ENCODE measurements at places on chromosomes 5 and 9. TPM values are rescaled to one million over a fixed set of nuclear protein-coding genes. Genes with fewer than 3 reads are reported as not detected.

ARSI gene
- 3.8 TPM for polyA plus RNA-seq

GRCh38 chr5:148831590-148832565, 5.5 kb downstream of the ADRB2 start:
- DNase-seq = no peak

GRCh38 chr5:76849419-76850291, at the start of gene S100Z:
S100Z (plus strand) TSS chr5:76850014; CDS start chr5:76875360, 25,346 bp downstream.
- DNase-seq = no peak

MYOT gene
- 1.6 TPM for polyA plus RNA-seq

DNA sequence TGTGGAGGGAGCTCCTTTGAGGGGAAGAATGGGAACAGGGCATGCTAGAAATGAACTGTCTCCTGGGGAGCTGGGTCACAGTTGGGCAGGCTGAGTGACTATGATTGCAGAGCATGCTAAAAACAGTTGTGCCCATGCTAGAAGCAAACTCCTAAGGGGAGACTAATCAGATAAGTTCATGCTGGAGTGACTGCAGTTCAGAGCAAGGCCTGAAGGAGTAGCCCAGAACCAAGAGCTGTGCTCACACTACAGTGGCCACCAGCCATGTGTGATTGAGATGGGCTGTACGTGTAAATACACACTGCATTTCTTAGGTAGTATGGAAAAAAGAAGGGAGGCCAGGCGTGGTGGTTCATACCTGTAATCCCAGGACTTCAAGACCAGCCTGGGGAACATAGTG, 10.3 kb upstream of the AK1 start:
- no peak for DNase-seq

DNA sequence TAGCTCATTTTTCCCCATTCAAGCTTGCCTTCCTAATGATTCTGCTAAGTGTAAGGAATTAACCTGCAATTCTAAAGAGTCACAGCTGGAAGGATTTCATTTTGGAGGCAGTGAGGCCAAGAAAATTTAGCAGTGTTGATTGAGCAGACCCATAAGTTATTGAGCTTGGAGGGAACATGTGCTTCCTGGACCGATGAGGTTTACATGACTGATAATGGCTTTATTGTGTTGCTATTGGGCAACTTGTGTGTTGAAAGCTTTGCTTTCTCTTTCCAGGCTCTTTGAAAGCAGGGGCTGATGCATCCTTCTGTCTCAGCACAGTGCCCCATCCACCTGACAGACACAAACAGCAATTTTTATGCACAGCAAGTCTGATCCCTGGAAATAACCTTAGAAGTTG, 398.9 kb upstream of the PCSK5 start:
- no peak for DNase-seq

NFIB gene
- 19.4 TPM for polyA plus RNA-seq

PIP5K1B gene
- 7.6 TPM for polyA plus RNA-seq

DNA sequence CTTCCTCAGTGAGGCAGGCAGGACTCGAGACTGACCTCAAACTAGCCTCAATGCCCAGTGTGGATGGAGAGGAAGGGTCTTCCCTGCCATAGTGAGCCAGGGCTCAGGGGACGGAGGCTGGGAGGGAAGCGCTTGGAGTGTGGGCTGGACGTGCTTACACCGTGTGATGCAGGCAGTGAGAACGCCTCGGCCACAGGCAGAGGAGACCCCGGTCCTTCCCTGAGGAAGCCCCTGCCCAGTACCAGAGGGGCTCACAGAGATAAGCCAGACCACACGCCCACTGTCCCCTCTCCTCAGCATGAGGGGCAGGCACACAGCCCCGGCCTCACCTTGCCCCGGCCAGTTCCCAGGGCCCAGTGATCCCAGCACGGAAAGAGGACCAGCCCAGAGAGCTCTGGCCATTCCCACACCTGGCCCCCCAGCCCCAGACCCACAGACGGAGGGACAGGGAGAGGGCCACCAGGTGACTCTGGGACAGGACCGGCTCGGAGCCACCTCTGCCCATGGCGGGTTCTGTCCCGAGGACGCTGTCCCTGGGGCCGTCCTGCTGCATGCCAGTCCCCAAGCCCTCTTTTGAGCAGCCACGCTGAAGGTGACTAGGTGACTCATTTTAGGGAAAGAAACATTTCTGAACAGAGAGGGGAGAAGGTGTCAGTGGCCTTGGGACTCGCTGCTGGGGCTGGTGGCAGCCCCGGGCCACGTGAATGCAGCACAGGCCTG, 6.0 kb upstream of the NSMF start:
- DNase-seq = no peak

GRCh38 chr9:114511978-114512874, 7.0 kb upstream of the WHRN start:
- DNase-seq = no peak

- DNase-seq = no peak
These were observed at the start of gene CCDC187 for GRCh38 chr9:136303825-136304416. CCDC187 (minus strand) TSS chr9:136304094; CDS start chr9:136303830, 264 bp downstream.

SYNPO gene
- polyA plus RNA-seq = 97.9 TPM

DNA sequence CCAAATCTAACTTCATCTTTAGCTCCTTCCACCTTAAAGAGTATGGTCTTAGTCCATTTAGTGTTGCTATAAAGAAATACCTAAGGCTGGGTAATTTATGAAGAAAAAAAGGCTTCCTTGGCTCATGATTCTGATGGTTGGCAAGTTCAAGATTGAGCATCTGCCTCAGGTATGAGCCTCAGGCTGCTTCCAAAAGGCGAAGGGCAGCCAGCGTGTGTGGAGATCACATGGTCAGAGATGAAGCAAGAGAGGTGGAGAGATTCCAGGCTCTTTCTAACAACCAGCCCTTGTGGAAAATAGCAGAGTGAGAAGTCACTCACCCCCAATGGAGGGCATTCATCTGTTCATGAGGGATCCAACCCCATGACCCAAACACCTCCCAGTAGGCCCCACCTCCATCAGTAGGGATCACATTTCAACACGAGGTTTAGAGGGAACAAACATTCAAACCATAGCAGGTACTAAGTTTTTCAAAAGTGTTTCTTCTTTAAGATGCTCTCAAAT, 225.9 kb downstream of the SGCD start:
- no peak for DNase-seq

- no peak for DNase-seq
These were observed 10.1 kb downstream of the IFNA5 start for GRCh38 chr9:21294904-21295538.

DNA sequence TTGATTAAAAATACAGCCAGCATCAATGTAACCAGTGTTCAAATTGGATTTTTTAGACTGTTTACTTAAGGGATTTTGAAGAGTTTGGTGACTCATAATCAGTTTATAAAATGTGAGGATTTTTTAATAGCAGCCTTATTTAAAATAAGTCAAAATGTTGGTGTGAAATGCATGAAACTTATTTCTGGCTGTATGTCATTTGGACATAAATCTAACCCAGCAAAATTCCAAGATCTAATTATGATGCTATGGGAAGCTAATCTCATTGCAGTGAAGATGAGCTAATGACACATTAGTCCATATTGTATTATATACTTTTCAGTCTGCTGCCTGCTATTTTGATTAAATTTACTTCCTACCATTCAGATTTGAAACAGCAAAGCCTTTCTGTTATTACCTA, 140.3 kb downstream of the AOPEP start:
- no peak for DNase-seq

GRCh38 chr5:164350236-164350635, 844.8 kb downstream of the MAT2B start:
- no peak for DNase-seq

SLCO6A1 gene
- polyA plus RNA-seq = not detected

LCN1 gene
- polyA plus RNA-seq = not detected

- no peak for DNase-seq
These were observed 49.9 kb downstream of the TNC start for GRCh38 chr9:115068031-115068430.

DNA sequence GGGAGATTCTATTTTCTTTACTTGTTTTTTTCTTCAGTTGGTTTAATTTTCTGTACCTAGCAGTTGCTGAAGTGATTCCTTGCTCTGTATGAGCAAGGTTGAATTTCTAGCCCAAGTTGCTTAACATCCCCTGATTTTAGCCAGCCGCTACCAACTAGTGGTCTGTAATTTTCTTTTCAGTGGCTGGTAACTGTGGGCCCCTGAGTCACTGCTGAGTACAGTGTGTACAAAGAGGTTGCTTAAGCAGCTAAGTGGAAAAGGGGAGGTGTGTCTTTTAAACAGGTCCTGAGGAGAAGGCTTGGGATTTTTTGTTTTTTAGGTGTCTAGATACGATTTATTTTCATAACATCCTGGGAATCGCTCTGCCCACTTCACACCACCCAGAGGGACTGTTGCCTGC, 254.7 kb downstream of the NR3C1 start:
- DNase-seq = no peak

DNA sequence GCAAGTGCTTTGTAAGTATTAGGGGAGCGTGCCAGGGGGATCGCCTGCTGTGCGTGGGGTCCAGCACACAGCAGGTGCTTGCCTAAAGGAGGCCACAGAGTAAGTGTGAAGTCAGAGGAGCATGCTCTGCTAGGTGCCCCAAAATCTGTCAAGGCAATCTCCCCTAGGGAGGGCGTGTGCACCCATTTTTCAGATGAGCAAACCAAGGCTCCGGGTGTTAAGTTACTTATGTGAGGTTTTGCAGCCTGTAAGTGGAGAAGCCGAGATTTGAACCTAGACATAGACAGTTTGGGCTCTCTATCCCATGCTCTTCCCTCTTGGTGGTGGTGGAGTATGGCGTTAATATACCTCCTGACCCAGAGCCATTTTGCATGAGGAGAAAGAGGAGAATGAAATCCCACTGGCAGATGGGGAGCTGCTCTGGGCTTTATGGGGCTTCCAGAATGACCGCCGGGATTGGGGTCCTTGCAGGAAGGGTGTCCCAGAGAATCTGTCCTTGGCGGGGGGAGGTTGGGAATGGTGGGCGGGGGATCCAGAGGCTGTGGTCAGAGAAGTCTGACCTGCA, 14.1 kb downstream of the NDST1 start:
- no peak for DNase-seq

- DNase-seq = no peak
These were observed 160.6 kb downstream of the C9orf152 start for GRCh38 chr9:110047232-110047954.

DNA sequence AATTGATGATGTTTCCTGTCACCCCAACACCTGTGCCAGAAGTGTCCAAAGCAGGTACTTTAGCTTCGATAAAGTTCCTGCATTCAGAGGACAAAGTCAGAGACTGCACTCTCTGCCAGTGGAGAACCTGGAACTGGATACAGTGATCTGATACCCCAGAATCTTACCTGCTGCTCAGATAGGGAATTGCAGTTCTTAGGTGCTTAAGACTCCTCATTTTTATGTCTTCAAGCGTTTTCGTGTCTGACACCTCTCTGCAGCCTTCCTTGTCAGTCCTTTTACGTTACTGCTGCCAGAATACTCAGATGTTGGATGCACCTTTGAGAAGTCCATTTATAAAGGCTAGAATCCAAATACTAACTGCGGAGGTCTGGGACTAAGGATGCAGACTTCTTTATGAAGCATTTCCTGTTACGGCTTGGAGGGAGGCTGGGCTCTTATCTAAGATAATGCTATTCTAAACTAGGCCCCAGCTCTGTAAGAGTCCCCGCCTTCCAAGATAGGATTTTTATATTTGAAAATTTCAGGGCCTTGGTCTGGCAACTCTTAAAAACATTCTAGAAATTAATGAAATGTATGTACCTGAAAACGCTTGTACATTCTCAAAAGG, 1.9 kb downstream of the ISOC1 start:
- DNase-seq = no peak

LCN6 gene
- not detected for polyA plus RNA-seq

DNA sequence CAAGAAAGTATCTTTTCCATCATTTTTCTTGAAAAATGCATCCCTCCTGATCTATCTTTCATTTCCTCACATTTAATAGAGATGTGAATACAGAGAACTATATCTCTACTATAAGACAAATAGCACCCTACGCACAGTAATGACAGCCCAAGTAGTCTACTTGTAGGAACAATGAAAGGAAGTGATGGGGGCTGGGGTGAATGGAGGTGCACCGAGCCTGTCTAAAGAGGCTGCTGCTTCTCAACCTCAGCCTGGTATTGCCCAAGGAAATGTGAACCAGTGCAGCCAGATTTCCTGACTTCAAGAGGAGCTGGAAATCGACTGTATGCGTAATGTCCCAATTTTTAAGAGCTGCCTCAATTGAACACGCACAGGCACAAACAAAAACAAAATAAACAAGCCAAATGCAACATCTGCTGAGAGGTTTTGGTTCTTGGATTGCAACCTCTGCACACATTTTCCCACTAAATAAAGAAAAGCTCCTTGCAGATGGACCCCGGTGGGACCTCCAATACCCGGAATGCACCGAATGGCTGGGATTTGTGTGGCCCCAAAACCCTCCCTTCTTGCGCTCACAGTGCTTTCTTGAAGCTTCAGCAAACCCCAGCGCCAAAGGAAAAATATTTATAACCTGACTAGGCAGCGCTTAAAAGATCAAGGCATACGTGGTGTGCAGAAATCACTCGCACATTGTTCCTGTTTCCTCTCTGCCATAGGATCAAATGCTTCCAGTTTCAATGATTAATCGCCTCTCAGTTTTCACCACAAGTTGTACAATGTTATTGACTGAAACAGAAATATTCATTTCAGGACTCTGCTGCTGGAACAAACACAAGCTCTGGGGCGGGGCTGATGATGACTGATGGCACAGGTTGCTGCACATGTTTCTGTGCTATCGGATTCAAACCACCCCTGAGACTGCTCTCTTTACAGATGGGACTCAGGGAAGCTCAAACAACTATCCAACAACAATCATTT, 68.3 kb downstream of the KCNIP1 start:
- no peak for DNase-seq

PCDHB8 gene
- polyA plus RNA-seq = 1.4 TPM

DNA sequence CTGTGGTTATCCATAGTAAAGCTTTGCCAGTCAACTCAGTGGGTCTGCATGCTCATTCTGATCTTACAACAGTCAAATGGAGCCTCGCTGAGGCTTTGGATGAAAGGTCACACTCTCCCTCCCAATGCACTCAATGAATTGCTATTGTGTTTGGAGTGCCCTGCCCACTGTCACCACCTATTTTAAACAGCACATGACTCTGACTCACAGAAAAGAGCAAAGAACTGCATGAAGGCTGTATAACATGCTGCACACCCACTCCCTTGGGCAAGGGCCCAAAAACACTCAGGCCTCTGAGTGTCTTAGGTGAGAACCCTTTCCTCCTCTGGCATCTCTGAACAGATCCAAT, 118.7 kb upstream of the CCDC112 start:
- no peak for DNase-seq

DNA sequence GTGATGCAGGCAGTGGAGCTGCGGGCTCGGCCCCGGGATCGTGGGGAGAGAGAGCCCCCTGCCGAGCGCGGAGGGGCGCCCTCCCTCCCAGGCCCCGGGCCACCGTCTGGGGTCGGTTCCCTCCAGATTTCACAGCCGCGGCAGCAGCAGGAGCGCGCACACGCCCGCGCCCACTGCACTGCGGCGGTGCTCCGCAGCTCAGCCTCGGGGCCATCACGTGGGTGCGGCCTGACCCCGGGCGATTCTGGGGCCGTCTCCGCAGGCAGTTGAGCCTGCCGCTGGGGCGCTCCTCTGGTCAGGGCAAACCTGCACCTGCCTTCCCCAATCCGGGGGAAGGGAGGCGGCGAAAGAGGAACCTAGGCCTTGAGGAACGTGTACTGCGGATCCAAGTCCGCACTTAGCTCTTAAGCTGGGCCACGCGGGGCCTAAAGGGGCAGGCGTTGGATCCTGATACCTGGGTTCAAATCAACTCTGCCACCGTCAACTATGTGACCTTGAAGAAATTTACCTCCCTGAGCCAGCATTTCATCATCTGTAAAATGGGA, 9.4 kb upstream of the DELE1 start:
- DNase-seq = peak; percentile 10

- no peak for DNase-seq
These were observed 12.2 kb downstream of the ABCA1 start for GRCh38 chr9:104915753-104916152.
